Endothelial cell (in vitro differentiated cells): ENCODE measurements at places on chromosomes 6 and 20. TPM values are rescaled to one million over a fixed set of nuclear protein-coding genes. Genes with fewer than 3 reads are reported as not detected.

- DNase-seq, result no peak
Measured at GRCh38 chr6:152068622-152069261, 261.3 kb downstream of the ESR1 start.

DNA sequence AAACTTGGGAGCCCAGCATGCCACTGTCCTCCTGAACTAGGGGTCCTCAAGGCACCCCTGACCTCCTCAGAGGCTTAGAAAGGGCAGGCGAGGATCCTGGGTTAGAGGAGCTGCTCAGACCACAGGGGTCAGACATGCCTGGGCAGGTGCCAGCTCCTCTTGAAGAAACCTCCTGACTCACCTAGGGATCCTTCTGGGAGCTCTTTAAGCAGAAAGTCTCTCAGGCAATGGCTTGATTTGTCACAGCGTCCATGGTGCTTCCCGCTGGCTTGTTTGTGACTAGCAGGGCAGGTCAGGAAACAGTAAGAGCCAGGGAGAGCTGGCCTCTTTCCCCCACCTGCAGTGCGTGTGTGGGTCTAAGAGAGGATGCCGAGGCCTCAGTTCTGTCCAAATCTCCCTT, 174.5 kb upstream of the SNX9 start:
- no peak for DNase-seq

The FAM83C gene
- not detected for total RNA-seq

DNA sequence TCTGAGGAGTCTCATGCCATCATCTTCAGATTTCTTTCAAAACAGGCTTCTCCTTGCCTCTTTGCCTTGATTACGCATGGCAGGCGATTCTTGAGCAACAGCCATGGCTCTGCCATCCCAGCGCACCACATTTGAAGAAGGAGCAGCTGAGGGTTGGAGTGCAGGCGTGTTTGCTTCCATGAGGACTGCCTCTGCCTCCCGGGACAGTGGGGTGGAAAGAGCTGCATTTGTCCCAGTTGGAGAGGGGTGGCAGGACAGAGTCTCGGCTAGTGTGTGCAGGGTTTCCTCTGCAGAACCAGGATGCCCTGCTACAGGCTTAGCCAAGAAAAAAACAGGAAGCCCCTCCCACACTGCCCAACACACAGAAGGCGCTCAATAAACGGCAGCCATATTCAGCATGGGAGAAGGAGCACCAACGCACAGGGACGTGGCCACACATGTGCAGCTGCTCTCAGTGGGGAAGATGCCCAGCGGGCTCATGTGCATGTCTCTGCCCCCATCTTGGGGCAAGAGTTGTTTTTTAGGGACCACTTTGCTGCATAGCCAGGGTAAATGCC, 36.6 kb downstream of the IRF4 start:
- no peak for DNase-seq

DNA sequence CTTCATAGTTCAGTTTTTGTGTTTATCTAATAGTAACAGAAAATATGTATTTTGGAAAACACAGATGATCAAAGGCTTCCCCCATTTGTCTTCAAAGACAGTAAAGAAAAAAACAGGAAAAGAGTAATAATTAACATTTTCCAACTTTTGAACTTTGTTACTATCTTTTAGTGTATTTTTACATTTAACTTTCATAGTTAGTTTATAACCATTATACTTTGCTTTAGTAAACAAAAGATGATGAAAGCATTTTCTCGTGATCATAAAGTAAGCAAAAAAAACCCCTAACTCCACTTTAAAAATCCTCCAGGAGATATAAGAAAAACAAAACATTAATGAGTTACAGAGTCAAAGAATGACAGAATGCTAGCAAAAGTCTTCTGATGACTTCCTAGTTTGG, 13.6 kb upstream of the GPRC6A start:
- DNase-seq, result no peak

The PLN gene
- total RNA-seq, result not detected

The FUT9 gene
- total RNA-seq, result 5.7 TPM

- DNase-seq, result no peak
Measured at GRCh38 chr6:47455533-47456209, 21.9 kb upstream of the CD2AP start.

GRCh38 chr20:51687108-51687507, 81.1 kb downstream of the ATP9A start:
- no peak for DNase-seq
